Activated CD4-positive, alpha-beta T cell treated with anti-CD3 and anti-CD28 coated beads, Interleukin-2, amount 50 U/mL, for 48 hours (primary cell): ENCODE measurements at places on chromosomes 6 and 20.

DNA sequence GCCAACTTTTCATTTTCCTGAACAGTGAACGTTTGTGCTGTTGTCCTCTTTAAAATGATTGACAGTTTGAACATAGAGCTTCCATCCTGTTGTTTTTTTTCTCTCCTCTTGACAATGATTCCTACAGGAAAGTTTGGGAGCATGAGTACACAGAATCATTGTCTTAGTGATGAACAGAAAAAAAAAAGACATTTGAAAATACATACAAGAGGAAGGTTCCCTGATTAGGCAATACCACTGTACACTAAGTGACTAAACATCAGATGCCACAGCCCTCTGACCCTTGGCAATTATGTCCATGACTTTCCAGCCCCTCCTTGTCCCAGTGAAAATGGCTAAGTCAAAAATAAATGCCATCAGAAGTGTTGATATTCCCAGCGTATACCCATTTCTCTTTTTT, 71.5 kb downstream of the RTN4IP1 start:
- no peak for DNase-seq

GRCh38 chr20:32441638-32442037, 83.5 kb downstream of the ASXL1 start:
- DNase-seq = no peak

DNA sequence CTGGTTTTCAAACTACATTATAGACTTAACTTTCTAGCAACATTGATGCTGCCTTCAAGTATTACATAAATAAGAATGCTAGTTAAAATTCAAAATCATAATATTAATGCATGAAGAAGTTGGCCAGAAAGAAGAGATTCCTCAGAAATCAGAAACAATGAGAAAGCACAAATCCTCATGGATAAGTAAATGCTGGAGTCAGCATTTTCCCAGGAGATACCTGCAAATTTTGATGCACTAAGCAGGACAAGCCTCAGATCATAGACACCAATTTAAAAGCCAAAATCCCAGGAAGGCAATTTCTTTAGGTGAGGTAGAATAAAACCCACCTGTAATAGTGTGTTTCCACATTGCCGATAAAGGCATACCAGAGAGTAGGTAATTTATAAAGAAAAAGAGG, 305.2 kb upstream of the TBX18 start:
- no peak for DNase-seq

- DNase-seq = peak; percentile 62
These were observed 17.1 kb downstream of the OR2B2 start for GRCh38 chr6:27894839-27895762.

- no peak for DNase-seq
These were observed 46.2 kb downstream of the SLC22A1 start for GRCh38 chr6:160167604-160168399.

DNA sequence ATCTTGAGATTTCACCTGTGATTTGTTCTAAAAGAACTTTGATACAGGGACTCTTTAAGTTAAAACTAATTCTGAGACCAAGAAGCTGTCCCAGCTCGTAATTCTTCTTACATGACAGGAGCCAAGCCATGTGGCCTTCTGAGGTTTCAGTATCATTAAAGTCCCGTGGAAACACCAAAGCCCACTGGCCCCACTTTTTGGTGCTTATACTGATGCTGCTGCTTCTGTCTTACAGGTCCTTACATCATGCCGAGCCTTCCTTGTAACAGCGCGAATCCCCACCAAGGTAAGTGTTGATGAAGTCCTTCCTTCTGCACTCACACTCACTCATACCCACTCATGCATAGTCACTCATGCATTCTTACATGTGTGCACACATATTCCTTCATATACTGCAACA, 140.7 kb downstream of the CARMIL1 start:
- DNase-seq = no peak
